ENCODE measurements at places on chromosomes 2 and 18.

DNA sequence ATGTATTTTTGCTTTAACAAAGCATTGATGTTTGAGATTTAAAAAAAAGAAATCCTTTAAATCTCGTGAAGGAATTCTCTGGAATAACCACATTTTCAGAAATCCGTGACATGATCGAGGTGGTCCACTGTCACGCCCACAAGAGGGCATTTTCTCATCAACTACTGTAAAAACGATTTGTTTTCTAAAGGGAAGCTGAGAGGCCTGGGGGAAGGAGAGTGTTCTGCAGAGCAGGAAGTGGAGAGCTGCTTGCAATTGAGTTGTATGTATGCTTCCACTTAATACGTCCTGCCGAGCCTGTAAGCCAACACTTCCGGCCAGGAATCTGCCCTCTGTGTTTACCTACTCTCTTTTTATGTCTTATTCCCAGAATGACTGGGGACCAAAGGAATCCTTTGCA is 19.4 kb downstream of the KLHL29 start:
- no peaks in the 10 kb centered on the region for H3K4me1 ChIP-seq
- no peak for DNase-seq
- no peaks in the 10 kb centered on the region for H3K27me3 ChIP-seq
- no peak overlapping the region for H3K4me3 ChIP-seq
- H3K36me3 ChIP-seq, result no peaks in the 10 kb centered on the region

- H3K4me1 ChIP-seq, result no peaks in the 10 kb centered on the region
- no peaks in the 10 kb centered on the region for H3K27me3 ChIP-seq
- H3K36me3 ChIP-seq, result no peaks in the 10 kb centered on the region
- H3K4me3 ChIP-seq, result no peak overlapping the region
These were observed 61.8 kb upstream of the GPR45 start for GRCh38 chr2:105179469-105180372.

DNA sequence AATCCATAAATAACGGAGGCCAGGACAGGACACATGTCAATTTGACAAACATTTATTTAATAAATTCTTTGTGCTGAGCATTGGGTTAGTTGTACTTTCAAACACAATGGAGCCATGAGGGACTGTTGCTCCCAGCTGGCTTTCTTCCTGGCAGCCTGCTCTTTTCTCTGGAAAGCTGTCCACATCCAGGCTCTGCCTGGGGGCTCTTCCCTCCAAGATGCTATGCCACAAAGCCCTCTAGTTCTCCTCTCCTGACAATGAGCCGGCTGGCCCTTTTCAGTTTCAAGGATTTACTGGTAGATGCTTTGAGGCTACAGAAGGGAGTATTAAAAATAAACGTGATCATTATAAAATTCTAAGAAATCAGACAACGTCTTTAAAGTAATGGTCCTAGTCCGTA is 44.1 kb upstream of the SLC14A2 start:
- H3K4me1 ChIP-seq, result peaks cover 4% of the 10 kb centered on the region
- no peaks in the 10 kb centered on the region for H3K27me3 ChIP-seq
- H3K36me3 ChIP-seq, result no peaks in the 10 kb centered on the region
- H3K4me3 ChIP-seq, result no peak overlapping the region

DNA sequence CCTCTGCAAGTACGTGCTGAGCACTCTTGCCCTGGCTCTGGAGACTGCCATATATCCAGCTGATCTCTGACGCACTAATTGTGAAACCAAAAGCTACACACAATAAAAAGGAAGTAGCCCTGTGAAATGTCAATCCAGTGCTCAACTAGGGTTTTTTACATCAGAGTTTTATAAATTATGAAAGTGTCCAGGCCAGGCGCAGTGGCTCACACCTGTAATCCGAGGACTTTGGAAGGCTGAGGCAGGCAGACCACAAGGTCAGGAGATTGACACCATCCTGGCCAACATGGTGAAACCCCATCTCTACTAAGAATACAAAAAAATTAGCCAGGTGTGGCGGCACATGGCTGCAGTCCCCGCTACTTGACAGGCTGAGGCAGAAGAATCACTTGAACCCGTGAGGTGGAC is 24.5 kb upstream of the PEX13 start:
- H3K36me3 ChIP-seq, result no peaks in the 10 kb centered on the region
- H3K27ac ChIP-seq, result no peak overlapping the region
- DNase-seq, result no peak
- H3K4me3 ChIP-seq, result no peak overlapping the region

DNA sequence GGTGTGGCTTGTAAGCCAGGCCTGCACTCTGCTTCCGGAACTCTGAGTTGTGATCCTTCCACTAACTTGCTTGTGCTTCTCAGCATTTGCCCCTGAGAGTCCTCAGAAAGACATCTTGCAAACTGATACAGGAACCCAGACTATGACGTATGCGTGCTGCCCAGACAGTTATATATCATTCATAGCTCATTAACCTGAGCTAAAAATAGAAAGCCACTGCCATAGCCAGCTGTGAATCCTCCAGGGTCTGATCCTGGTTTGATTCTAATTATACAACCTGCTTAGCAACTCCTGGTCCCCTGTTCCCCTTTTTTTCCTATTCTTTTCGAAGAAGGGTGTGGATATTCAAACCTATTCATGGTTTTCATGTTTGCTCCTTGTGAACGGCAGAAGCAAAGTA is 63.7 kb downstream of the MARCHF4 start:
- peaks cover 3% of the 10 kb centered on the region for H3K4me1 ChIP-seq
- no peaks in the 10 kb centered on the region for H3K36me3 ChIP-seq
- no peak overlapping the region for H3K4me3 ChIP-seq
- no peaks in the 10 kb centered on the region for H3K27me3 ChIP-seq
- no peak for DNase-seq

DNA sequence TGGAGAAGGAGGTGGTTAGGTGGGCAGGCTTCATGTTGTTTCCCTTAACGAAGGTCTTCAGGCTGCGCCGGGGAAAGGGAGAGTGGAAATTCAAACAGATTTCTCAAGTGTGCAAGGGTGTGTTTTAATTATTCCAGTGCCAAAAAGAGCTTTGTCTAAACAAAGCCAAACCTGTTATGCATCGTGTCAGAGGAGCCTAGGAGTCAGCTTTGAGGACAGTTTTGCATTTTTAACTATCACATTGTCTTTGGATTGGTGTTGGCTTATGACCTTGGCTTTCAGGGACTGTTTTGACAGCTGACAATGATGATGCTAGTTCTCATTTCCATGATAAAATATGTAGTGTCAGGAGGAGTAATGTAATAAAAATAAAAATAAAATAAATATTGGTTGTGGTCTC is 144.8 kb downstream of the LDLRAD4 start:
- H3K27ac ChIP-seq, result no peak overlapping the region
- no peaks in the 10 kb centered on the region for H3K27me3 ChIP-seq
- H3K4me3 ChIP-seq, result no peak overlapping the region
- H3K4me1 ChIP-seq, result peaks cover 1% of the 10 kb centered on the region
- DNase-seq, result no peak

GRCh38 chr2:220499225-220499624 is 871.8 kb downstream of the SLC4A3 start:
- H3K4me1 ChIP-seq, result no peaks in the 10 kb centered on the region
- no peaks in the 10 kb centered on the region for H3K36me3 ChIP-seq
- H3K27ac ChIP-seq, result no peak overlapping the region
- no peak for DNase-seq
- no peaks in the 10 kb centered on the region for H3K27me3 ChIP-seq

DNA sequence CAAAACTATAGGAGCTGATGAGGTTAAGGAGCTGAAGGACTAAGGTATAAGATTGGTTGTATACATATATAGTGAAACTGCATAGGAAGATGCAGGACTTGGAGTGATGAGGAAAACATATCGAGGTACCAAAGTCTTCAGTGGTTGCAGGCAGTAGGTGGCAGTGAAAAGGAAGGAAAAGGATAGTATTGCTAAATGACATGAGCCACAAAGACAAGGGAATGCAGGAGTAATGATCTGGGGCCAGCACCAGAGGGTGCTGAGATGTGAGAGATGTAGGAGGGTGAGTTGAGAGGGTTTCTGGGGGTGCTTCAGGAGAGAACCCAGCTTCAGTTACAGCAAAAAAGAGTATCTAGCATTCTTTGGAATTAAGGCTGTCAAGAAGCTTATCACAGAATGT is 172.2 kb upstream of the MYO3B start:
- no peaks in the 10 kb centered on the region for H3K4me1 ChIP-seq
- no peak overlapping the region for H3K27ac ChIP-seq
- peak; percentile 33 for DNase-seq
- H3K4me3 ChIP-seq, result no peak overlapping the region

- no peaks in the 10 kb centered on the region for H3K36me3 ChIP-seq
- H3K4me1 ChIP-seq, result peaks cover 2% of the 10 kb centered on the region
- H3K4me3 ChIP-seq, result no peak overlapping the region
- H3K27ac ChIP-seq, result no peak overlapping the region
These were observed 24.3 kb downstream of the ASAP2 start for GRCh38 chr2:9230881-9231280.

DNA sequence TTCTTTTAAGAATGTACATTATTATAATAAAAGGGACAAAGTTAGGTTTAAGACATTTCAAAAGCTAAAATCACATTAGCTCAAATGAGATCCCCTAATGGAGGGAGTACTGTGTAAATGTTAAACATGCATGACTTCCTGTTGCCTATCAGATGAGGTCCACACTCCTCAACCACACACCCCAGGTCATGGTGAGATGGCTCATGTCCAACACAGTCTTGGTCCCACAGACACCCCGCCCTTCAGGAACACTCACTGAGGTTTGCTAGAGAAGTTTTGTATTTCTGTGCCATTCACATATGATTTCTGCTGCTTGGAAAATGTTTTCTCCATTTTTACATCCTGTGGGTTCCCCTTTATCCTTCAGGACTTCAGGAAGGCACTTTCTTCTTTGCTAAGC is 491.0 kb downstream of the SOX11 start:
- H3K36me3 ChIP-seq, result no peaks in the 10 kb centered on the region
- no peak overlapping the region for H3K27ac ChIP-seq
- no peak for DNase-seq
- H3K4me1 ChIP-seq, result no peaks in the 10 kb centered on the region
- no peaks in the 10 kb centered on the region for H3K27me3 ChIP-seq

DNA sequence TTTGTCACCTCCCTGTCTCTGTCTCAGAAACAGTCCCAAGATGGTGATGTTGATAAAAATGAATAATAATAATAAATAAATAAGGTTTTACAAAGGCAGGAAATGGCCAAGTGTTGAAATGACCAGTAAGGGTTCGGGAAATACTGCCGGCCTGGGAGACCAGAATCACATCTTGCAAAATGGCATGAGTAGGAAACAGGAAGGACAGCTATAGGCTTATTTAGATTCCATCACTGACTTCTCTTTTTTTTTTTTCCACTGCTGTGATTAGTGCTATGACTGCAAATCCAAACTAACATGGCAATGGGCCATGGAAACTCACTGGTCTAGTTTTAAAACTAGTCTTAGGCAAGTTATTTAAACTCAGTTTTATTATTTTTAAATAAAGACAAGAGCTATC is 60.6 kb downstream of the SCN1A start:
- H3K4me3 ChIP-seq, result no peak overlapping the region
- no peak overlapping the region for H3K27ac ChIP-seq
- no peaks in the 10 kb centered on the region for H3K4me1 ChIP-seq
- no peak for DNase-seq
- H3K36me3 ChIP-seq, result no peaks in the 10 kb centered on the region
- no peaks in the 10 kb centered on the region for H3K27me3 ChIP-seq

DNA sequence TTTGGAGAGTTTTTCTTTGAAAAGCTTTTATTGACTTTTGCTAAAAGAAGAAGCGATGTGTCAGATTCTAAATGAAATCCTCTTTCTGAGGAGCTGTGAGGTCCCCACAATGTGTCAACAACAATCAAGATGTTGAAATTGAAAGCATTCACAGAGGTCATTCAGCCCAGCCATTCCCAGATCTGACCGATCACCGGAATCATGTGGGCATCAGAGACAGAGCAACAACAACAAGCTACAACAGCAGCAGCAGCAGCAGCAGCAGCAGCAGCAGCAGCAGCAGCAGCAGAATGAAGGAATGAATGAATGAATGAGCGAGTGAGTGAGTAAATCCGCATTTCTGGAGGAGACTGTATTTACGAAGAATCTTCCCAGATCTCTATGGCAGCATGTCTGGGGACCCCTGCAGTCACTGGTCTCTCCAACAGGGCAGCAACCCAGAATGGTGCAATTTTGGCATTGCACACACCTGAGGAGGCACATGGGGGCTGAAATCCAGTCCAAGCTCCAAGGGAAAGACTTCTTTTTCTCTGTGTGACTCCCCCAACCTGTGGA is 299.0 kb downstream of the MYCN start:
- H3K4me3 ChIP-seq, result no peak overlapping the region
- no peak for DNase-seq
- H3K36me3 ChIP-seq, result no peaks in the 10 kb centered on the region
- no peak overlapping the region for H3K27ac ChIP-seq
- no peaks in the 10 kb centered on the region for H3K27me3 ChIP-seq

- no peak for DNase-seq
- H3K27me3 ChIP-seq, result peaks cover 35% of the 10 kb centered on the region
- H3K27ac ChIP-seq, result no peak overlapping the region
- no peaks in the 10 kb centered on the region for H3K36me3 ChIP-seq
- peaks cover 8% of the 10 kb centered on the region for H3K4me1 ChIP-seq
These were observed 462 bp upstream of the CIDEA start for GRCh38 chr18:12253663-12254135.

DNA sequence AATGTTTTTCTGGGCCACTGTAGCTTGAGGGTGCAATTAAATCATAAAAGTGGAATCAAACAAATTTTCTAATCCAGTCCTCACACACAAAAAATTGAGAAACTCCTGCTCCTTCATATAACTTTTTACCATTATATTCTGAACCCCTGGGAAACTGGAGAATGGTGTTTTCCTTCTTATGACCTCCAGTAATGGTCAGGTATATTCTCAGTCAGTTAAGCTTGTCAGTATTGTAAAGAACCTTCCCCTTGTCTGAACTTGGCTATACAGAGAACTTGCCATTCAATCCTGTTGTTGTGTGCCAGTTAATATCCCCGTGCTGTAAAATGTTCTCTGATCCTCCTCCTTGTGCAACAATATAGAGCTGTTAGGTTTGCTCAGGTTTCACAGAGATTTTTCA is 39.5 kb downstream of the ZNF804A start:
- H3K27me3 ChIP-seq, result no peaks in the 10 kb centered on the region
- no peaks in the 10 kb centered on the region for H3K36me3 ChIP-seq
- no peak overlapping the region for H3K27ac ChIP-seq
- no peak overlapping the region for H3K4me3 ChIP-seq

DNA sequence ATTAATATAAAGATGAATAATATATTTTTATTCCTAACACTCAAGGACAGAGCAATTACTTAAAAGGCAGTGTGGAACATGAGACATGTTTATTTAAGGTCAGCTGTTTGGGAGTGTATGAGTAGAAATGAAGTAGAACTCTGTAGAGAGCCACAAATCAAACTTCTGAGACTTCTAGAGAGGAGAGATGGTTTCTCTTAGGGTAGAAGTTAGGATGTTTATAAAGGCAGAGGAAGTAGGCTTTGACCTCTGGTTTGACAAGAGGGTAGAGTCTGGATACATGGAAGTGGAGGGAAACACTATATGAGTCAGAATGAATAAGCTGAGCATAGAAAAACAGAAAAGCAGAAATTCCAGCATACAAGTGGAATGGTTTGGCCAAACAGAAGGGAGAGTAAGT is 262.1 kb upstream of the KLHL14 start:
- H3K27ac ChIP-seq, result no peak overlapping the region
- no peaks in the 10 kb centered on the region for H3K36me3 ChIP-seq
- H3K4me3 ChIP-seq, result no peak overlapping the region
- H3K4me1 ChIP-seq, result no peaks in the 10 kb centered on the region

Measured in iPS DF 6.9 (cell line).